Stimulated activated CD4-positive, alpha-beta T cell treated with anti-CD3 and anti-CD28 coated beads, Interleukin-2, amount 100 ng/mL, for 4 hours (primary cell): ENCODE measurements at places on chromosomes 5 and 9.

- DNase-seq = no peak
Measured at GRCh38 chr5:132663771-132664695, 6.1 kb downstream of the IL13 start.

DNA sequence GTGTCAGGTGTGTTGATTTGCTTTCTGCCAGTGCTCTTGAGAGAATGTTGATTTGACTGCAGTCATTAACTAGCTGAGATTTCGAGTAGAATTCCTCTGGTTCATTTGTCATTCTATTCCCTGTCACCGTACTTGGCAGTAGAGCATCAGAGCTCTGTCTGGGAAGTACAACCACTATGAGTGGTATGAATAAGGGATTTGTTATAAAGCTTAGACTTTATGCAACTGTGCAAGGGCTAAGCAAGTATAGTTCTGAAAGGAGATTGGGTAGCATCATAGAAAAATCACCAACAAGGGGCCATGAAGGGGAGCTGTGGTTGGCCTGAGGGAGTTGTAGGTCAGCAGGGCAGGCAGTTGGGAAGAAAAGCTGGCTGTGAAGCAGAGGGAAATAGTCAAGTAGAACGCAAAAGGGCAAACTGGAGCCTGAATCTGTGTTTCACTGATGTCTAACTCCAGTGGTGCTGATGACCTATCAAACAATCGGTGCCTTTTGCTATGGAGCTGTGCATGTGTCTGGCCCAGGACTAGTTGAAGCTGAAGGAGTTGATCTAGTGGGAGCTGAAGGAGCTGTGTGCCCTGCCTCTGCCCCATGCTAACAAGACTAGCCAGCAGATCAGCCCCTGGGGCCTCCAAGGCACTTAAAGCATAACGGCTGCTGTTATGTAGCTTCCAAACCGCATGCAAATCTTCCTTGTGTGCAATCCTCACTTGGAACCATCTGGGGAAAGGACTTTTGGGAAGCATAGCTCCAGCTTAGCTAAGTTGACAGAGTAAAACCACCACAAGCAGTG, 110.0 kb downstream of the SLC28A3 start:
- no peak for DNase-seq

DNA sequence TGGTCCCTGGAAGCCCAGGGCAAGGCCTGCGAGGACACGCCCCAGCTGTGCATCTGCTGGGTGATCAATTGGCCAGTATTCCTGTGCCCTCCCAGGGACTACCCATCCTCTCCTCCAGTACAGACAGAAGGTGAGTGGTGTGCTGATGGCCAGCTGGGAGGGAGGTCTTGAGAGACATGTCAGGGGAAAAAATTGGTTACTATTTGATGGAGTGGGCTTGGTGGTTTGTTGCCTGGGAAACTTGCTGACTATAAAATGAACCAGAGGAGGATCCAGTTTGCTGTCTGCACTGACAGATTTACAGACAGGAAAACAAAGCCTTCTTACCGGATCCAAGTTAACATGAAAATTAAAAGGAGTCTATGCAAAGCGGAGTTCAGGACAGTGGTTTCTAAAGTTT, 40.3 kb downstream of the MAP1B start:
- DNase-seq = no peak

- DNase-seq = no peak
Measured at GRCh38 chr5:147372191-147372590, 137.4 kb downstream of the STK32A start.

- DNase-seq = no peak
Measured at GRCh38 chr5:116605310-116606070, 30.9 kb upstream of the SEMA6A start.

DNA sequence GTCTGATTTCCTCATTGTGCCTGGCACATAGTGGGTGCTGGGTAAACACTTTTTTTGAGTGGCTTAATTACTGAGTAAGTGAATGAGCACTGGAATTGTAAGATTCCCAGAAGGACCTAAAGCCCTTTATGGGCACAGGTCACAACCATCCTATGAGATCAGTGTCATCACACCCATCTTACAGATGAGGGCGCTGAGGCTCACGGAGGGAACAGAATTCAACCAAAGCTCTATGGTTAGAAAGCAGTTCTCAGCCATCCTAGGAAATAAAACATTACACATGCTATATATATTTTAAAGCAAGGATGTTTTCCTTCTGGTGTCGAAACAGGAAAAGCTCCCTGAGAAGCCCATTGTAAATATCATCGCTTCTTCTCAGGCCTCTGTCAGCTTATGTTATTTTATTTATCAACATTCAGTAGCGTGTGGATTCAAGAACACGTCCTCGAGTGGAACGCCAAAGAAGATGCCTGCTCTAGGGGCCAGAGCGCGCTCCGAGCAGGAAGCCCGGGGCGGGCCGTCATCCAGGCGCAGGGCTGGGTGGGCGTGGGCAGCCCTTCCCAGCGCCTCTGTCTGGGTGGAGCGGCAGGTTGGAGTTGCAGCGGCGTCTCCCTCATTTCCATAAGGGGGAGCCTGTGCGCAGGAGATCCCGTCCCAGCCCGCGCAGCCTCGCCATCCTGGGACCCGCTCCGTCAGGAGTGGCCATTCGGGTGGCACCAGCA, 155.8 kb upstream of the SMIM23 start:
- DNase-seq = no peak

- DNase-seq = no peak
Measured at GRCh38 chr5:152632360-152632759, 227.3 kb upstream of the NMUR2 start.

DNA sequence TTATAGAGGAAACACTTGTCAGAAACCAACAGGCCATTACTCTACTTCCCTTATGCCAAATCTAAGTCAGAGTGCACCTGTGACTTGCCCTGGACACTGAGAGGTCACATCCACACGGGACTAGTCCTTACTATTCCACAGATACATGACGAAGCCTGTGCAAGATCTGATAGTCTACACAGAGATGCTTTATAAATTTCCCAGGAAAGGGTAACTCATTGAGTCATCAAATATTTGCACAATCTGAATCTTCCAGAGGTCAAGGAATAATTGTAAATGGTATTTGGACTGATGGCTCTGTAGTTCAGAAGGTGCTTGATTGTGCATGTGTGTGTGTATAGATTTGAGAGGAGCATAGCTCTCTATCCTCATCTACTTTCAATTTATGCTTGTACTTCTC, 55.2 kb upstream of the JAK2 start:
- no peak for DNase-seq

DNA sequence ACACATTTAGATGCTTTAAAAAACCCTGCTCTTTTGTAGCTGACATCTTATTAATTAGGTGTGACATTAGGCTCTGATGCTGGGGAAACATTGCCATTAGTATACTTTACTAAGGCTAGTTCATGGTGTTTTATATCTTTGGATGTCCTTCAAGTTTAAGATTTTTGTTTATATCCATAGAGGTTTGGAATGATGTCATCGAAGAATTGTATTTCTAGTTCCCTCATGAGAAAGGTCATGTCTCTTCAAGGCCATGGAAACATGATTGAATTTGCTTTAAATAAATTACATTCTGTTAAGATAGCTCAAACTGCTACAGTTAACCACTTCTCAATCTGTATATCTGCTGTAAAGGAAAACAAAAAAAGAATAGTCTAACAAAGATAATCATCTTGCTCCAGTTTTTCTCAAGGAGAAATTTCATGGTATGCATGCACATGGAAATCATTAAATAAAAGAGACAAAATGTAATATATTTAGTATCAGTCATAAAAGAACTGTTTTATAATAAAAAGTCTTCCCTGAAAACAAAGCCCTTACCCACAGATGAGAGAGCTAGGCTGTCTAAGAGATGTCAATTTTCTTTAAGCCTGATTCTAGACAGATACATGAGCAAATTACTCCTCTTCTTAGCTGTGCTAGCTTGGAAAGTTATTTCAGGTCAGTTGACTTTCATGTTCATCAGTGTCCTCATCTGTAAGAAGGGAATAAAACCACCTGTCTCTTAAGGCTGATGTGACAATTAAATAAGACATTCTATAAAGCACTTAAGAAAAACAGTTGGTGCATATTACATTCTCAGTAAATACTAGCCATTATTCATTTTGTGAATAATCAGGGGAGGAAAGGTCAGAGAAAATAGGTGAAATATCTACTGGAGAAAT, 25.0 kb upstream of the STARD4 start:
- DNase-seq = no peak

DNA sequence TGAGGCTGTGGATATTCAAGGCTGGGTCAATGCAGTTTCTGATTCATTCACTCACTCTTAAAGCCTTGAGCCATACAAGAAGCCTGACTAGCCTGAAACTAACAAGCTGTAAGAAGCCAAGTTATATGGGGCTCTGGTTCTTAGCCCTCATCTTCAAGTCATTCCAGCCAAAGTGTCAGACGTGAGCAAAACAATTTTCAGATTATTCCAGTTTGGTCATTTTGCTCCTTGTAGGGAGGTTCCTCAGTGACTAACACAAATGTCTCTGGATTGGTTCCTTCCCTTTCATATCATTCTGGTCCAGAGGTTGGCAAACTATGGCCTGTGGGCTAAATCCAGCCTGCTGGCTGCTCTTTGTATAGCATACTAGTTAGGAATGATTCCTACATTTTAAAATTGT, 12.5 kb upstream of the SHOC1 start:
- DNase-seq = no peak

GRCh38 chr9:91711755-91712601, 238.1 kb downstream of the ROR2 start:
- peak; percentile 24 for DNase-seq

DNA sequence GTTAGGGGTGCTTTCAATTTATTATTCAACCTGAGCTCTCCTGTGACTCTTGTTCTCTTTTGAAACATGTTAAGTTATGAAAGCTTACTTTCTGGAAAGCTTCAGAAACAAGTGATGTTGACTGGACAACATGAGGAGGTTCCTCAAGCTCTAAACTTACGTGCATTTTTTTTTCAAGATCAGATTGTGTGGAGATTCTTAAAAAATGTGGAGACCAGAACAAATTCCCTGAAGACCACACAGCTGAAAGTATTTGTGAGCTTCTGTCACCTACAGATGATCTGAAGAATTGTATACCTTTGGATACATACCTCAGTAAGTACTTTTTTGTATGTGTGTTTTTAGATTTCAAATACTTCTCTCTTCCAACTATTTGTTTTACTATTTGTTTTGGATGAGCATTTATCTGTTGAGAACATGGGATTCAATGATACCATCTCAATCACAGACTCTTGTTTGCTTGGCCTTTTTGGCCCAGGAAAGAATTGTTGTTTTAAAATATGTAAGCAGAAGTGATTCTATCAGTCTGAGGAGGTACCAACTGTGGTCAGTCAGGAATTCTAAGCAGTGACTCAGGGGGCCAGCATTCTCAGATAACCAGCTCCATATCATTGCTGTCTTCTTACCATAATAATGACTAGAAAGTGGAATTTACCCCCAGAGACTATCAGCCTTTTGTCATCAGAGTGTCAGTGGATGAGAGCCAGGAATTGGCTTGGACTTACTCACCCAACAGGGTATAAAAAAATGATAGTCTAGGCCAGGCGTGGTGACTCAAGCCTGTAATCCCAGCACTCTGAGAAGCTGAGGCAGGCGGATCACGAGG, 34.4 kb upstream of the GLIPR2 start:
- DNase-seq = no peak

GRCh38 chr9:133979273-133979920, 12.7 kb downstream of the VAV2 start:
- no peak for DNase-seq

GRCh38 chr5:45862763-45863162, 166.6 kb upstream of the HCN1 start:
- DNase-seq = no peak

GRCh38 chr5:100904259-100904861, 1.3 kb upstream of the ST8SIA4 start:
- no peak for DNase-seq
